SHP77 treated with DMSO at 0.1 percent for 48 hours (cell line): ENCODE measurements at places on chromosomes 2 and 18.

DNA sequence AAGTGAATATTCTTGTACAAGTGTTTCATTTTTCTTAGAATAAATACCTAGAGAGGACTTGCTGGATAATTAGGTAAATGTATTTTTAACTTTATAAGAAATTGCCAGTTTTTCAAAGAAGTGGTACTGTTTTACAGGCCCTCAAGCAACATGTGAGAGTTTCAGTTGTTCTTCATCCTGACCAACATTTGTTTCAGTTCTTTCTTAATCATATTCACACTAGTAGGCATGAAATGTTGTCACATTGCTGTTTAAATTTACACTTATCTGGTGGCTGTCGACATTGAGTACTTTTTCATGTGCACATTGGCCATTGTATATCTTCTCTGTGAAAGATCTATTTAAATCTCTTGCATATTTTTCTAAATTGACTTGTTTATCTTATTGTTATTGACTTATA lies 178.1 kb downstream of the ACOXL start:
- DNase-seq, result no peak

- no peak for DNase-seq
Observed at GRCh38 chr2:129763966-129764365, 215.5 kb upstream of the RAB6C start.

DNA sequence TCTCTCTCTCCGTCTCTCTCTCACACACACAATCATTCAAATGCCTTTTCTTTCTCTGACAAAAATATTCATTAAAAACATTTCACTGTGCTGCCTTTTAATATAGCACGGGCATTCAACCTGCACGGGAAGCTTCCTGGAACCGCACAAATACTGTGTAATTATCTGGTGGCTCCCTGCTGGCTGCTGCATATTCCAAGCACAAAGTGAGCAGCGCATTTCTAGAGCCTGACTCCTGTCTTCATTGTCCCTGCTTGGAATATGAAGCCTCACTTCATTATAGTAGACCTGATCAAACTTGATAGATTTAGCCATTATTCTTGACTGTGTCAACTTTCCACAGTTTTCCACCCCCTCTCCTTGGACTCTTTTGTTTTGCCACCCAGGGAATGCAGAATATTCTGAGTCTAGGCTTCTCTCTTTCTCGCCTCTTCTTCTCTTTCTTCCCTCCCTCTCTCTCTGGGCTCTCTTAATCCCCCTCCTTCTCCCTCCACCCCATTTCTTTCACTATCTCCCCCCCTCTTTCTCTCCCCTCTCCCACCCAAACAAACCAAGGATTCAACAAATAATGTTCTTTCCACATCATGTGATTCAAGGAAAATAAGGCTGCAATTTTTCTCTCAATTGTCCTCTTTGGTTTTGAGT lies 672.1 kb upstream of the FANCL start:
- DNase-seq, result no peak

- DNase-seq, result no peak
Observed at GRCh38 chr2:154455166-154455565, 243.3 kb upstream of the KCNJ3 start.

DNA sequence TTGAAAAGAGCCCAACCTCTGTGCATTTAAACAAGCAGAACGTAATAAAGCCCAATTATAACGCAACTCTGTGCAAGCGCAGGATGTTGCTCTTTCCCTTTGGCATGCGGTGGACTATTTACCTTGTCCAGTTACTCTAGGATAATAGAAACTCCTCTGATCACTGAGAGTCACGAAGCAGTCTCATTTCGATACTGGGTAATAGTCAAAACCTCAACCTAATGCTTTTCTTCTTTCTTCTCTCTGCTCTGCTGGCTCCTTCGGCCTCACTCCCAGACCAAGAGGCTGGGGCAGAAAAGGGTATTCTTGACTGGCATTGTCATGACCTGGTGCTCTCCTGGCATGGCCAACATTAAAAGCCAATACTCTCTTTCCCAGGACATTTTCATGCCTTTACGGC lies 89.7 kb upstream of the GCFC2 start:
- DNase-seq, result no peak

DNA sequence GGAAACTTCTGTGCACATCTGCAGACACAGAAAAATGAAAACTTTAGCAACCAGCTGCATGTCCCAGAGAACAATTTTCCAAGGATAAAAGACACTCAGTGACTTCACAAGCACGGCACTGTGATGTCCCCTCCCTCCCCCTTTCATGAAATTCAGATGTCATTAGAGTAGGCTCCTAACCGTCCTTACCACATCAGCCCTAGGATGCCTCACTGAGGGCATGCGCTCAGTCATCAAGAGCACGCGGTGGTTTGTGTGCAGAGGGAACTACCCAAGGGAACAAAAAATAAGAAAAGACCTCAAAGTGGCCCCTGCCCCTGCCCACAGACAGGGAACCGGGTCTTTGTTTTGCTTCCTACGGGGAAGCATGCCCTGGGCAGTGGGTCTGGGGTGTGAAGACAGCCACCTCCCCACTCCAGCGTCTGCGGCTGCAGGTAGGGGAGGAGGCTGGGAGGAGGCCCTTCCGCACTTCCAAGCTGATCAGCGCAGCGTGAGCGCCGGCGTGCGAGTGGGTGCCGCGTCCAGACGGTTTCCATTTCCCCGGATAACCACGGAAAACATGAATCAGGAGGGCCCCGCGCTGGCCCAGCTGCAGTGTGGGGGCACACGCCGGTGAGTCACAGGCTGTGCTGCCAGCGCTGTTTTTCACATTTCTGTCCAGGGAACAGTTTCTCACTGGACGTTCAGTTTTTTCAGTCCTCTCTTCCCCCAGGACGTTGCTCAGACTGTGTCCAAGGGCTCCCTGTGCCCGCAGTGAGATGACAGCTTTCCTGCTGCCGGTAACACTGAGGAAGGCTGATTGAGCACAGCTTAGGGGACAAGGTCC lies 70.6 kb downstream of the COPS8 start:
- DNase-seq, result no peak

GRCh38 chr2:134590679-134591078 lies 128.1 kb downstream of the TMEM163 start:
- no peak for DNase-seq

- DNase-seq, result no peak
Observed at GRCh38 chr18:22387364-22387763, 30.4 kb downstream of the CTAGE1 start.

GRCh38 chr2:31107591-31108300 lies 30.5 kb downstream of the GALNT14 start:
- no peak for DNase-seq

GRCh38 chr2:160379399-160379798 lies 114.2 kb downstream of the RBMS1 start:
- DNase-seq, result no peak

DNA sequence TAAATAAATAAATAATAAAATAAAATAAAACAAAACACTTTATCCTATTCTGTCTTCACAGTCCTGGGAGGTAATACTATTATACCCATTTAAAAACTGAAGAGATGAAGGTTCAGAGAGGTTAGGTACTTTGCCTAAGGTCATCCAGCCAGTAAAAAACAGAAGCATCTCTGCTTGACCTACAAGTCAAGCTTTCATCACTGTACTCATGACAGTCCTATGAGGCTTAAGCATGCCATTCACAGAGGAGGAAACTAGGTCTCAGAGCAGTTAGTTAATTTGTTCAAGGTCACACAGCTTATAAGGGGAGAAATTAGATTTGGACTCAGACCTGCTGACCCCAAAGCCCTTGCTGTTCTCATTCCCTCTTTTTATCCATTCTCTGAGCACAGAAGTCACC lies 77.5 kb downstream of the MARCO start:
- DNase-seq, result no peak

DNA sequence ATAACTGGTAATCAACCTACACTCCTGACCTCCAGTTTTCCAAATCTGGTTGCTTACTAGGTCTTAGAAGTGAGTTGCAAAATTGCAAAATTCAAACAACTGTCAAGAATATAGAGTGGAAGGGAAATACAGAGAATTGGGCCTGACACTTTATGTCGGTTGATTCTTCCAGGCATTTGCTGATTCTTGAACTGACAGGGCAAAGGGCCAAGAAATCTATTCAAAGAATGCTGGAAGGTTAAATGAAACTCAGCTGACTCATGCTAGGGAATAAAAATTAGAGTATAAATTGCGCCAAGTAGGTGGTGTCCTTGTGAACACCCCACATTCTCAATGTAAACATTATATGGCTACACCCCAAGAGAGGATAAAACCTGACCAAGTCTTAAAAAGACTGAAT lies 21.5 kb upstream of the ZSCAN30 start:
- DNase-seq, result no peak

DNA sequence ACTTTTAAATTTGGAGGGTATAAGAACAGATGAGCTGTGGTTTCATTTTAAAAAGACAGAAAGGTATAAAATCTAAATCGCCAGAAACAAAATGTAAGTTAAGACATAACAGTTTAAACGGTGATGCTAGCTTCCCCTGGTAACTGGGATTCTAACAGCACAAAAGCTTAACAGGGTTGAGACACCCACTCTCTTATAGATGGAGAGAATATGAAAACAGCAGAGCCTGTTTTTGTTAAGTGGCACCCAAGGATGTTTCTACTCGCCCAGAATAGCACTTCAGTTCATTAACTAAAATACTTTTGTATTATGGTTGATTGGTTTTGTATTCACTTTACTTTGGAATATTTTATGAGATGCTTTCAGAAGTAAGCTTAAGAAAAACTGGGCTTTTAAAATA lies 151.9 kb upstream of the RND3 start:
- no peak for DNase-seq

DNA sequence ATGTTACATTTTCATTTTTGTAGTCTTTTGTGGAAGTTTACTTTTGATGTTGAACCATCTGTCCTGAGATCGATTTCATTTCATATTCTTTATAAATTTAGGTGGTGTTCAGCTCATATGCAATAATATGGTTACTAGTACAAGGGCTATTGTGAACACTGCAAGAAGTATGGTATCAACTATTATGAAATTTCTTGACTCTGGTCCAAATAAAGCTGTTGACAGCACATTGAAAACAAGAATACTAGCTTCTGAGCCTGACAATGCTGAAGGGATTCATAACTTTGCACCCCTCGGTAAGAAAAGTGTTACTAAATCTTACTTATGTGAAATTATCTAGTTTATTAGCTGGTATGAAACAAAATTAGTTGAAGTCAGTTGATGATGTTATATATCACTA lies 124.9 kb upstream of the TTC27 start:
- no peak for DNase-seq

GRCh38 chr2:119076713-119077112 lies 81.8 kb downstream of the C1QL2 start:
- no peak for DNase-seq

DNA sequence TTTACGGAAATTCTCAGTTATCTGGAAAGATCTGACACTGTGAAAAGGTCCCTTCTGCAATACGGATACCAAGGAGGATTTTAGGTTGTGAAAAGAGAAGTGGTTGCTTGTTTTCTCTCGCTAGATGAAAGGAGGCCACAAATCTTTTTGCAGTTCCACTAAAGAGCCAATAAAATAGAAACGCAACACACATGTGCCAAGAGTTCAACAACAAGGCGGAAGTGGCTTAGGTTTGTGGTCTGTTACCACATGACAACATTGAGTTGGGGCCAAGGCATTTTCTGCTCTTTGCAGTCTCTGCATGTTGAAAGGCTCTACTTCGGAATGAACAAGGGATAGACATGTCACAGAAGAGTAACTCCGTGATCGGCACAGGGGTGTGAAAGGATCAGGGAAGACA lies 115.7 kb upstream of the OSR1 start:
- DNase-seq, result no peak

DNA sequence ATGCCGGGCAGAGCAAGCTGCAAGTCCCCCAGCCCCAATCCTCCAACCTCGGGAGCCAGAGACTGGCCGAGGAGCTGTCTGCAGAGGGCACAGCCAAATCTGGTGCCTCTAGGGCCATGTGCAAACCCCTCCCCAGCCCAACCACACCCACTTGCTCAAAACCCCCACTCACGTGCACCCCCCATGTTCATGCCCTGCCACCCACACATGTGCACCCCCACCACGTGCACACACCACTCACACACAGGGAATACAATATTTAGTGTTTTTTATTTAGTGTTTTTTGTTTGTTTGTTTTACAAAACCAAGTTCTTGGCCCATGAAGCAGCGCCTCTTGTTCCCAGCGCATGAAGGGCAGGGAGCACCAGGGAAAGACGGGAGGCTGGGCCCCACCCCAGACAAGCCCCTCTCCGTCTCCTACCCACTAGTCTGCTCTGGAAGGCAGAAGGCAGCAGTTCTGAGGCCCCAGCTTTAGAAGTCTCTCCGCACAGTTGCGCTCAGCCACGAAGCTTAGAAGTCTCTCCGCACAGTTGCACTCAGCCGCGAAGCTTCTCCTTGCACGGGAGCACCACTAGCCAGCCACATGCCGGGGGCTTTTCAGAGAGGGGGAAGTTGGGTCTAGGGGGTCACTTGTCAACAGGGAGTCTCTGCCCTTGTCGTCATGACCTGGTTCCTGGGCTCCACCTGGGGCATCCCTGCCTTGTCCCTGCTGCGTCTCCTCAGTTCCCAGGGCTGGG lies 276.1 kb upstream of the HDAC4 start:
- no peak for DNase-seq

GRCh38 chr2:3283206-3283605 lies 94.4 kb downstream of the EIPR1 start:
- no peak for DNase-seq

GRCh38 chr2:62785216-62785615 lies 79.7 kb downstream of the EHBP1 start:
- no peak for DNase-seq

DNA sequence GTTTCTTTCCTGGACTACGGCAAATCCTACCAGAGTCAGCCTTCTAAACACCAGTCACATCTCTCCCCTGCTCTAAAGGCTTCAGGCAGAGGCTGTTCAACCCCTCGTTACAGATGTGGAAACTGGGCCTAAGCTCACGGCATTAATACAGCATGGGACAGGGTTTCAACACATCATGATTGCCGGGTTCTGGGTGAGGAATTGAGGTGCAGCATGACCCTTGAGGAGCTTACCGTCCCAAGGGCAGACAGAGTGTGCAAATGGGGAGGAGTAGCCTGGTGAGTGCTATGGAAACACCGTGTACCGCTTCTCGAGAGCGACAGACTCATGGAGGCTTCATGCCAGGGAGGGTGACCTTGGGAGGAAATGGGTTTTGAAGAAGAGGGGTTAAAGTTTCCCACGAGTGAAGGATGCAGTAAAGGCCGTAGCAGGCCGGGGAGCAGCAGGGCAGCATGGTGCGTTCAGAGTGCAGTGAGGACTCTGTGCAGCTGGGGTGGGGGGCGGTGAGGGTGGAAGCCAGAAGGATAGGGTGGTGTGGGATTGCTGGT lies 51.1 kb downstream of the TGOLN2 start:
- no peak for DNase-seq

- peak; percentile 13 for DNase-seq
Observed at GRCh38 chr2:226792155-226792881, 7.3 kb downstream of the IRS1 start.
